ENCODE measurements at places on chromosomes 2 and 18. TPM values are rescaled to one million over a fixed set of nuclear protein-coding genes. Genes with fewer than 3 reads are reported as not detected.

SLC19A3 gene
- total RNA-seq: not detected

HTR2B gene
- total RNA-seq: 0.19 TPM

MTHFD2 gene
- total RNA-seq: 48.5 TPM

TFPI gene
- 182 TPM for total RNA-seq

DNA sequence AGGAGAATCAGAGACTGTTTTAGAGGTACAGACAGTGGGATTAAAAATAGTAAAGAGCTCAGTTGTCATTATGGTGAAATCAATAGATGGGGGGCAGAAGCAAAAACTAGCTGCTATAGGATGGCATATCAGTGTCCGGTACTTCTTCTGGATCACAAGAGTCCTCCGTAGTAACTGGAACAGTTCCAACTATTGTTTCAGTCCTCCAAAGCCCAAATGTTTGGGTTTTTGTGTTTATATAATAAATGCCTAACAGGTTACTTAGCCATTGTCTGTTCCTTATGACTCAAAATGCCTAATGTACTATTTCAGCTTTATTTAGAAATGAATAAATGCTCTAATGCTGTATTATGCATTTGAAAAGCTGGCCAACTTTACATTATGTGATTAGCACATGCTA, 401.2 kb downstream of the PTH2R start:
- no peak for DNase-seq

DNA sequence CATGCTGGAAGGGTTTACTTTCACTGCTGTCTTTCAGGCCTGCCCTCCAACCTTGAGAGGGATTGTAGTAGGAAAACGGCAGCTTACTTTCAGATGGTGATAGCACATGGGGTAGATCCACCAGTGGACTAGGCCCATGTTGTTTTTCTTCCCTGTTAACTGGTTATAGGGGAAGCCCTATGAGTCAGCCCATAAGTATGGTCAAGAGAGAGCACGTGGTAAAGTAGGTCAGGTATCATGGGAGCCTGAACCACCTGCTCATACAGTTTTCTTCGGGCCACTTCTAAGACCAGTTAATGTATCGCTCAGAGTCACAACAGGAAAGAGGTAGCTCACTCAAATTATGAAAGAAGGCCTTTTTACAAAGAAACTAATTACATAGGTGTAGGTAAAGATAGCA, 33.0 kb downstream of the PDK1 start:
- no peak for DNase-seq

DNA sequence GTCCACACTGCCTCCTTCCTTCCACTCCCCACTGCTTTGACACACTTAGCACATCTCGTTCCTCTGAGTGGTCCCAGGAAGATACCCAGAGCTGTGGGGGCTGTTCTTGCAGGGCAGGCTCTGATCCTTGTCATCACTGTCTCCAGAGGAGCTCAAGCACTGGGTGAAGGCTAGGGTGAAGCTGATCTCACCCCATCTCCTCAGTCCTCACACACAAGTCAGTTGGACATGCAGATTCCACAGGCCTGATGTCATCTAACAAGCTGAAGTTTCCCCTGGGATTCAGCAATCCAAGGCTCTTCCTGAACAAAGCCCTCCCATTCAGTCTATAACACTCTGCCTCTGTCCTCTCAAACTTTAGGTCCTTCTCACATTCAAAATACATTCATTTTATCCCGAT, 90.6 kb upstream of the RAB6C start:
- DNase-seq: no peak

- DNase-seq: no peak
Measured at GRCh38 chr2:96342085-96342484, 6.5 kb downstream of the NCAPH start.

DNA sequence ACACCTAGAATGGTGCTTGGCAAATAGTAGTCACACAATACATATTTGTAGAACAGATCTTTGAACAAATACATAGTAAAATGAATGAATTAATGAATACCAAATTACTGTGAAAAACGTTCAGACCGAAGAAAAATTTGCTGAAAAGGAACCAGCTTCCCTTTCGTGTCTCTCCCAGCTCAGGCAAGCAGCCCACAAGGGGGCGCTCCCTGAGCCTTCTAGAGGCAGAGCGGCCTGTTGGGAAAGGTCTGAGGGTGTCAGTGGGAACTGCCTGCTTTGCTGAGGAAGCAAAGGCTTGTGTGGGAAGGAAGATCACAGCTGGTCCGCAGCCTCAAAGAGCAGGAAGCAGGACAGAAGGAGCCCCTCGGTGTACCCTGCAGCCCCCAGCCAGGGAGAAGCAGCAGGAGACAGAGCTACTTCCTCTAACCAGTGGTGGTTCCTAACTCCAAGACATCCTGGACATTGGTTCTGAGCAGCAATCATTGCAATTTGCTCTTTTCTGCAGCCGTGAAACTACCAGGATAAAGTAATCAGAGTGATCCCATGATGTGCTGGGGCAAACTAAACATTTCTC, 231.1 kb downstream of the ANKRD30B start:
- DNase-seq: no peak

DNA sequence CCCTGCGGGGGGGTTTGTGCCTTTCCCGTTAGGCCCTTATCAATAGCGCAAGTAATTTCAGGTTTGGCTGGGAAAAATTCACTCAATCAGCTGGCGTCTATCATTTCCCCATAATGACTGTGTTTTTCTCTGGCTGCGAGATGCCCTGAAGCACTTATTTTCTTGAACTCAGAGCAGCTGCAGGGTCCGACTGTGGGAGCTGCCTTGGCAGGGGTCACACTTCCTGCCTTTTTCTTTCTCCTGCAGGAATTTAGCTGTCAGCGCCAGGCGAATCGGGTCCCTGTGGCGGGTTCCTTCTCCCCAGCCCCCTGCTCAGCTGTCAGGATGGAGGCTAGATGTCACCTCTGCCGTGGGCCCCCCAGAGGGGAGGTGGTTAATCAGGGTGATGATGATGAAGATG, 81.3 kb upstream of the HPCAL1 start:
- DNase-seq: no peak

GRCh38 chr2:70073493-70073892, 13.8 kb upstream of the PCBP1 start:
- no peak for DNase-seq

- DNase-seq: no peak
Measured at GRCh38 chr2:212893216-212893615, 258.2 kb downstream of the IKZF2 start.

- no peak for DNase-seq
Measured at GRCh38 chr2:57899898-57900297, 146.7 kb upstream of the VRK2 start.

- DNase-seq: no peak
Measured at GRCh38 chr2:31319406-31320175, 85.6 kb downstream of the EHD3 start.

DNA sequence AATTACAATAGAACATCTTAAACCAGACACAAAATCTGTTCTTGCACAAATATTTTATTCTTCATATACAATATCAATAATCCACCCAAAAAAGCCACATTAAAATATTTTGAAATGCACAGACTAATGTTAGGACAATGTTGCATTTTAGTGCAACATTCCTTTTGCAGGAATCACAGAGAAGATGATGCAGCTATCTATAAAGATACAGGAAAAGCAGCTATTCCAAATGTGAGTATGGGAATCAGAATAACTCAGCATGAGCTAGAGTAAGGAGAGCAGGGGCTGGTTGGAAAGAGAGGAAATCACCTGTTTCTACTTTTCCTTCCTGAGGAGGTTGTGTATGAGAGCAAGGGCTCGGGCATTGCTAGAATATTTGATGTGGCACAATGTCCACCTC, 4.8 kb downstream of the C2orf66 start:
- no peak for DNase-seq

GRCh38 chr2:157193461-157193860, 64.0 kb upstream of the GALNT5 start:
- DNase-seq: no peak

DNA sequence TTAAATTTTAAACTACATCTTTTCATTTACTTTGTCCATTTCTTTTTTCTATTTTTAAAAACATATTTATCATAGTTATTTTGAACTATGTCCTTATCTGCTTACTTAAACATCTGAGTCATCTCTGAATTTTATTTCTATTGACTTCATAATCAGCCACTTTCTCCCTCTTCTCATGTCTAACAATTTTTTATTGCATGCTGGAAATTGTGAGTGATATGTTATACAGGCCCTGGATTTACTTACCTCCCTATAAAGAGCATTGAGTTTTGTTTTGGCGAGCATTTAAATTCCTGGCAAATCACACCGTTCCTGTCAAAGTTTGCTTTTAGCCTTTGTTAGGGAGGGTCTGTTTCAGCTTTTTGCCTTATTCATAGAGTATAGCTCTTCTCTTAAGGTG, 39.3 kb downstream of the KCNIP3 start:
- DNase-seq: no peak

GRCh38 chr2:212228743-212229171, 309.8 kb downstream of the ERBB4 start:
- DNase-seq: no peak

DNA sequence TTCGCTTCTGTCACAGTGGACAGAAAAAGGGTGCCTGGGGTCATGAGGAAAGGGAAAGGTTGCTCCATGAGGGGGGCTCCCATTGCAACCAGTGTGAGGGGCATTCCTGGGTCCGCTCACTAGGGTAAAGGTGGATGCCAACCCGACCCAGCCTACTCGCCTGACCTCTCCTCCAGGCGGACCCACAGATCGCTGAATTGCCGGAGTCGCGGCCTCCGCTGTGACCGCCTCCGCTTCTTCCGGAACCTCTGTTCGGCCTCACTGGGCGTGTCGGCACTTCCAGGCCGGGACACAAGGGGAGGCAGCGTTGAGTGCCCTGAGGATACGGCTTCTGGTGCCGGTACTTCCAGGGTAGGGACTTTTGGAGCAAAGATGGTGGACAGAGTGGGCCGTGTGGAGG, 57.1 kb downstream of the TRABD2A start:
- no peak for DNase-seq

- DNase-seq: no peak
Measured at GRCh38 chr2:86512034-86512433, 51.2 kb downstream of the CHMP3 start.

GRCh38 chr2:239600001-239600593, 199.3 kb upstream of the HDAC4 start:
- DNase-seq: no peak

DNA sequence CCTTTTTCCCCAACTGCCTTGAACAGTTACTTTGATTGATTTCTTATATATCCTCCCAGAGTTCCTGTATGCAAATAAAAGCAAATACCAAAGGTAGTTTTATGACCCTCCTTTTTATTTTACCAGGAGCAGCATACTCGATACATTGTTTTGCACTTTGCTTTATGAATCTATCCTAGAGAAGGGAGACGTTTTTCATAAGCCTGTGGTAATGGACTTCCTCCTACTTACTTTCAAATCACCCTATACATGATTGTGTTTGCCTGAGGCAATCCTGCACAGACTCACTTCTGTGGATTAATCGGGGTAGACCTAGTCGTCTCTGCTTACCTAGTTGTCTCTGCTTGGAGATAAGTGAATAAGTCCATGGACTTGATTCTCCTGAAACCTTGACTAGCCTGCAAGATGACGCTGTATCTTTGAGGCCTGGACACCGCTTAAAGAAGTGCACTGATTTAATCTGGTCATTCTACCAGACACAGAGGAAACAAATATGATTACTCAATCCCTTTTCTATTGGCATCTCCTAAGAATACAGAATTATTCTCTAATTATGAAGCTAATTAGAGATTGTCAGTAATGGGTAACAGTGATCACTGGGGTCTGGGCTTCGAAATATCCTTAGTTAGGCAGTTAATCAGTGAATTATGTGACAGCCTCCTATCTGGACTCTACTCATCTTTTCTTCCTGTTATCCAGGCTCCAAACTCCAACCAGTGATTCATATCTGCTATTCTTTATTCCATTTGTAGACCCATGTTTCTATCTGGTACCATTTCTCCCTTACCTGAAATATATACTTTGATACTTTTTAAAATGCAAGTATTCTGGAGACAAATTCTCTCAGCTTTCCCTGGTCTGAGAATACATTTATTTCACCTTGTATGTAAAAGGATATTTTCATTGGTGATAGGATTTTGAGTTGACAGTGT, 447.4 kb upstream of the TRIB2 start:
- no peak for DNase-seq

- DNase-seq: no peak
Measured at GRCh38 chr18:74494514-74494913, 1.6 kb upstream of the CNDP2 start.

DNA sequence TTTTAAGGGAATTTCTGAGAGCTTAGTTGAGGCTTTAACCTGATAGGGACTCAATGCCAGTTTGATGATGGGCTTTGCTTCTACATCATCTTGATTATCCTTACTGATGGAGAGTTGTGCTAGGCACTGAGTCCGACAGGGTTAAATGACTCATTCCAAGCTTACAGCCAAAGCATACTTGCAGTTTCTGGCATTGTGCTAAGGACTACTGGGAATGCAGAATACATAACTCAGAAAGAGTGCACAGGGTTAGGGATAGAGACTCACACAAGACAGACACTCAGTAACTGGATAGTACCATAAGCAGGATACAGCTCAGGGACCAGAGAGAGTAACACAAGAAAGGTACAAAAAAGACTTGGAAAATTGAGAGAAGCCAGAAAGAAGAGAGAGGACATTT, 94.1 kb upstream of the SLC14A2 start:
- no peak for DNase-seq

- DNase-seq: no peak
Measured at GRCh38 chr2:23547725-23548124, 162.7 kb downstream of the KLHL29 start.

GRCh38 chr2:235105821-235106359, 154.1 kb downstream of the SH3BP4 start:
- no peak for DNase-seq

GRCh38 chr18:38966841-38967240, 1401.2 kb upstream of the CELF4 start:
- no peak for DNase-seq

DNA sequence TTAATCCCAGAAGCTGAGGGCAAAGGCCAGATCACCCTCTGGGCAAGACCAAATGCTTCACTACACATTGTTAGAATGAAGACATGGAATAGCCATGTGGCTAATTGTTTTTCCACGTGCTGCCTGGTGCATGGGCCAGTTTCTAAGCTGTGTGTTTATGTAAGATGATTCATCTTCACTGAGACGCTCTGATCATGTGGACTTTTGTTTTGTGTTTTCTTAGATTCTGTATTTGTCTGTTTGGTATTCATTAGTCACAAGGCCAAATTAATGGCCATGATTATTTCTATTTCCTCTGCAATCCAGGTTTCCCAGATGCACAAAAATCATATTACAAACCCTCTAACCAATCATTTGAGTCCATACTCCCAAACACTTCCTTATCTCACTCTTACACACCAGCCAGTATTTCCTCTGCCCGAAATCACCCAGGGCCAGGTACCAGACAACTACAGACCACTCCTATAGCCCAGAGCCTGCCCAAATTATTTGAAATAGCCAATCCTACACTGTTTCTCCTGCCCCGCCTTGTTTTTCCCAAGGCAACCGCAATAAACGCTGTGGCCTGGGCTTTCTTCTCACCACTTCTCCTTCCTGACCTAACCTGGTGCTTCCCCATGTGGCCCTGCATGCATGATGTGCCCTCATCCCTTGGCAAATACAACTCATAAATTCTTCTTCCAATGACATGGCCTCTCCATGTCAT, 94.2 kb upstream of the SP3 start:
- DNase-seq: peak; percentile 87

DNA sequence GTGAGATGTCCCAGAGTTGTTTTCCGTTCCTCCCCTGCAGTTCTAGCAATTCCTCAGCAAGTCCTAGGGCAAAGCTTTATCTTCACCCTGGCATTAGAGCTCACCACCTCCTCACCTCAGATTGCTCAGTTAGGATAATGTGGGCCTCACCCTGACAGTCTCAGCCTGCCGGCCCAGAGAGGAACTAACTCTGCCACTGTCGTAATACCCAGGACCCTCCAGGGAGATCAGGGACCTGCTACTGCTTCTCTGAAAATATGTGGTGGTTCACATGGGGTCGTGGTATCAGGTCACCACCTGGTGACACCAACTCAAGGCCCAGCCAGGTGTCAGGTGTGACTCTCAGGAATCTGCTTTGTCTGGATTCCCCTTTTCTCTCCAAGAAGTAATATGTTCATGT, 120.7 kb downstream of the FEZ2 start:
- DNase-seq: no peak

Data from glomerular endothelial cell (primary cell).